HS-5 (cell line): ENCODE measurements at places on chromosomes 5 and 9.

DNA sequence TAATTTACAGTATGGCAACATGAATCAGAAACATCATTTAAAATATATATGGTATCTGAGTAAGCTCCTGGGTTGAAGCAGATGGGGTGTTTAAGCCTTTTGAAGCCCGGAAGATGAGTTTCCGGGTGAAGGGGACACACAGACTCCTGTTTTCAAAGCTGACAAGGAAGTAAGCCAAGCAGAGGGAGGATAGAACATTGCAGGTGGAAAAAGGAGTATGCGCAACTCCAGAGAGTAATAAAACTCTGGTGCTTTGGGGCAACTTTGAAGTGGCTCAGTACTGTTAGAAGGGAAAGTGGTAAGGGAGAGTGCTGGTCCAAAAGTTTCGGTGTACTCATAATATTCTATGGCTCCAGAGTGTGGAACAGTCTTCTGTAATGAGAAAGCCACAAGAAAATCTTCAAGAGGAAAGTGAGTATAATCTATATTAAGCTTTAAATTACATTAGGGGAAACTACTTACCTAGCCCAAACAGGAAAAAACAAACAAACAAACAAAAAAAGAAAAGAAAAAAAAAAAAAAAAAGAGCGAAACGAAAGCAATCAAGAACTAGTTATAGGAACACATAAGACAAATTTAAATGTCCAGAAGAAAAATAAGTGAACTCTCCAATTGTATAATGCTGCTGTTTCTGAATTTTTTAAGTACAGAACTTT, 2.3 kb upstream of the ST8SIA4 start:
- DNase-seq, result no peak

- peak; percentile 36 for DNase-seq
Measured at GRCh38 chr9:97038611-97039513, at the start of gene CTSV. TSS of gene CTSV (minus strand) at chr9:97039142. CDS start at chr9:97038043, 1,099 bp downstream.

- no peak for DNase-seq
Measured at GRCh38 chr5:23385036-23385435, 122.4 kb upstream of the PRDM9 start.

- DNase-seq, result no peak
Measured at GRCh38 chr5:122319897-122320296, 7.9 kb downstream of the SNCAIP start.

GRCh38 chr9:71384343-71384742, 262.9 kb upstream of the TRPM3 start:
- DNase-seq, result no peak
